Upper lobe of right lung (tissue), 1 donor: ENCODE measurements at places on chromosomes 13 and 19. TPM values are rescaled to one million over a fixed set of nuclear protein-coding genes. Genes with fewer than 3 reads are reported as not detected.

DNA sequence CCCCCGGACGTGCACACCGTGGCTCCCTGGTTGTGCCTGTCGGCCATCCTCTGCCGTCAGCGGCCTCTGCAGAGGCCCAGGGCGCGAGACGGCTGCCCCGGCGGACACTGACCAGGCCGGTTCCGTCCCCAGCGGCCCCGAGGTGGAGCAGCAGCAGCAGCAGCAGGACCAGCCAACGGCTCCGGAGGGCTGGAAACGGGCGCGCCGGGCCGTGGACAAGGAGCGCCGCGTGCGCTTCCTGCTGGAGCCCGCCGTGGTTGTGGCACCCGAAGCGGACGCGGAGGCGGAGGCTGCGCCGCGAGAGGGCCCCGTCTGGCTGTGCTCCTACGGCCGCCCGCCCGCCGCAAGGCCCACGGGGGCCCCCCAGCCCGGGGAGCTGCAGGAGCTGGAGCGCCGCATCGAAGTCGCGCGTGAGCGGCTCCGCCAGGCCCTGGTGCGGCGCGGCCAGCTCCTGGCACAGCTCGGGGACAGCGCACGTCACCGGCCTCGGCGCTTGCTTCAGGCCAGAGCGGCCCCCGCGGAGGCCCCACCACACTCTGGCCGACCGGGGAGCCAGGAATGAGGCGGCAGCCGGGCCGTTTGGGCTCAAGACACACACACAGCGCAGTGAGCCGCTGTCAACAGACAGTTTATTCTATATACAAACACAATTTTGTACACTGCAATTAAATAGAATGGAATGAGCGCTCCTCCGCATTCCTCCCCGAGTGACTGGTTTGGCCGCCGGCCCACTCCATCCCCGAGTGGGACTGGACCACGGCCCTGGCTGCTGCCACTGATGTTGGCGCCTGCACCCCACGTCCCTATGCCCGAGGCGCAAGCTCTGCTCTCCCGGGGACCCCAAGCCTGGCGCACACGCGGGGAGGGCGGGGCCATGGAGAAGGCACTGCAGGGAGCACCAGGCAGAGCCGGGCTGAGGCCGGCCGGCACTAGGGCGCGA is 9.1 kb downstream of the GRIN3B start:
- DNase-seq = no peak
- peak overlapping the region; percentile 36 for H3K27ac ChIP-seq
- H3K4me3 ChIP-seq = no peak overlapping the region
- H3K4me1 ChIP-seq = no peaks in the 10 kb centered on the region
- H3K36me3 ChIP-seq = peaks cover 51% of the 10 kb centered on the region

DNA sequence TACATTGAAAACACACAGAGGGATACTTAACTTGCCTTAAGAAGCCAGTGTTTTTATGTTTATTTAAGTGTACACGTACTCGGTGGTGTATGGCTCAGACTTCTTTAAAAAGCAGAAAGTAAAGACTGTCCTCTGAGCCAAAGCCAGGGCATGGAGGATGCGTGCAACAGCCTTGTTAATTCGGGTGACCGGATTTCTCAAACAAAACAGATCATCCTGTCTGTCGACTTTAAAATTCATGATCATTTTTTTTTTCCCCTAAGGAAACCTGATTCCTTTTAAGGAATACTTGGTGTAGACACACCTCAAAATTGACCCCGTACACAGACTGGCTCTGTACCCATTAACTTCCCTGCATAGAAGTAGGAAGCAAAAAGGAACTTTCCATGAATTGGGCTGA is 124.7 kb upstream of the RNF113B start:
- peaks cover 41% of the 10 kb centered on the region for H3K4me1 ChIP-seq
- H3K27ac ChIP-seq = peak overlapping the region; percentile 37
- H3K4me3 ChIP-seq = peak overlapping the region; percentile 7
- H3K27me3 ChIP-seq = no peaks in the 10 kb centered on the region

CEACAM16 gene
- not detected for total RNA-seq

- no peak overlapping the region for H3K27ac ChIP-seq
- H3K36me3 ChIP-seq = peaks cover 29% of the 10 kb centered on the region
- H3K4me1 ChIP-seq = peaks cover 20% of the 10 kb centered on the region
- H3K27me3 ChIP-seq = no peaks in the 10 kb centered on the region
These were observed 62.4 kb upstream of the RAP2A start for GRCh38 chr13:97371486-97372109.

- H3K36me3 ChIP-seq = no peaks in the 10 kb centered on the region
- no peak overlapping the region for H3K4me3 ChIP-seq
- H3K27ac ChIP-seq = no peak overlapping the region
These were observed 34.4 kb downstream of the VSTM1 start for GRCh38 chr19:54029301-54029700.
